NCI-H1694 treated with DMSO at 0.1 percent for 48 hours (cell line): ENCODE measurements at places on chromosomes 1 and 21.

DNA sequence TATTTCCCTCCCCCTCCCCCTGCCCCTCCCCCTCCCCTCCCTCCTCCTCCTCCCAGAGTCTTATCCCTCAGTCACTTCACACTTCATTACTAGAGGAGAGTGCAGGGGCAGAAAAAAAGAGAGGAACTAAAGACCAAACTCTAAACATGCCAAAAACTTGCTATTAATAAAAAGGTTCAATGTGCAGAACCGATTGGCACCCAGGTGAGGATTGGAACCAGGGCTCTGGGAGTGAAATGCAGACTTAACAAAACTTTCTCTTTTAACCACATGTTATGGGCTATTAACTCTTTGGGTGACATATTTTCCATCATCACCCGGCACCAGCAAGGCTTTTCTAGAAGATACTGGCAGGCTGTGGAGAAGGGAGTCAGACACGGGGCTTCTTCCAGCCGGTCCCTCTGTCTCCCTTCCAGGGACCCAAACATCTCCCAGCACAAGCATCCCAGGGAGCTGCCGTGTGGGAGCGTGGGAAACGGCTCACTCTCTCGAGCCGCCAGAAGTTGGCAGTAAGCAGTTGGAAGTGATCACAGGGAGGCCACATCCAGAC lies 13.6 kb downstream of the NID1 start:
- DNase-seq: no peak

DNA sequence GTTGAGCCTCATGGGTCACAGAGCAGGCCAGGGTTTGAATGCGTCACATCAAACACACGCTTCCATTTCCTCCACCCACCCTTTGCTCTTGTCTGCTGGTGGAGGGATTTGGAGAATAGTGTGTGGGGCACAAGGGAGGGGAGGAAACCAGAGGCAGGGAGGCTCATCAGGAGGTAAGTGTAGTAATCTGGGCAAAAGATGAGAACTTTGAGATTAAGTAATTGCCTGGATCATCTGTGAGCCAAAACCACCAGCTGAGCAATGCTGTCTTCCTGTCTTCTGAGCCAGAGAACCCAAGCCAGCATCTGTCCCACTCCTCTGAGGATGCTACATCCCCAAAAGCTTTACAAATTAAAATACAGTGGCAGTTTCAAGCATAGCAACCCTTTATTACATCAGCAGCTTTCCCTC lies 45.2 kb downstream of the C8B start:
- DNase-seq: no peak

DNA sequence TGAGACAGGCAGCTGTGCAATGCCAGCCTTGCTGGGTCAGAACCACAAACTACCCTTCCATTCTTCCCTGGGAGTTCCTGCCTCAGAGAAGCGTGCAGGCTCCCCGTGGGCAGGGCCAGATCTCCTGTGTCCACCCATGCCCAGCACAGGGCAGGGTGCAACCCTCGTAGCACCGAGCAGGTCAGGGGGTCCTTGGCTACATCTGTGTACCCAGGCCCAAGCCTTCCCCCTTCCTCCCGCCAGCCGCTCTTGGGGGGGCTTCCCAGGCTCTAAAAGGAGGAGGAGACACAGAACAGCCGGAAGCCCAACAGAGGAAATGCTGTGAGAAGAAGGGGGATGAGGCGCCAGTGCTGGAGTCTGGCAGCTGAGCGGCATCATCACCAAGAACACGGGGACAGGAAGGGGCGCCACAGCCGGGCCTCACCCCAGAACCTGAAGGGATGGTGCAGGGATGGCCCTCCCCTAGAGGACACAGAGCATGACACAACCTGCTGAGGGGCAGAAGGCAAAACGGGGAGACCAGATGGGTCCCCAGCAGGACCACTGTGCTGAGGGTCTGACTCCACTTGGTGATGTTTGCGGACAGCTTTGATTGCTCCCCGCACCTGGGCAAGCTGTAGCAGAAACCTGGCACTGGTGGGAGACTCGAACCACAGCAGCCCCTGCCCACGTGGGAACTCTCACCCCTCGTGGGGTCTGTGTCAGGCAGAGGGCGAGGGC lies 233.2 kb downstream of the NPHP4 start:
- no peak for DNase-seq

DNA sequence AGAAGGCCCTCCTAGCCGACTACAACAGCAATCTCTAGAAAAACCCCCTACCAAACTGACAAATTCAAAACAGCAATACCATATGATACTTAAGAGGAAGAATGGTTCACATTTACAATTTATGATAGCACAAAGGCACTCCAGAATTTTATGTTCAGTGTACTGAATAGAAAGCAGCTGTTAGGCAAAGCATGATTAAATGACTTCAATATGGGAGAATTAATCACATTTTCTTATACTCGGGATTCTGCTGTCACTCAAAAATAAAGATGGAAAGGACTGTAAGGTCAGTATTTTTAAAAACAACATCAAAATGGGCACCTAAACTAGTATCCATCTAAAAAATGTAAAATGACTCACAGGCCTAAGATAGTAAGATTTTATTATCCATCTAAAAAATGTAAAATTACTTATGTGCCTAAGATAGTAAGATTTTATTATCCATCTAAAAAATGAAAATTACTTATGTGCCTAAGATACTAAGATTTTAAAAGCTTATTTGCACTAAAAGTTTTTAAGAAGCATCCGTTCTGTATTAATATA lies 198.5 kb downstream of the SMYD3 start:
- peak; percentile 93 for DNase-seq
